SJSA1 (cell line): ENCODE measurements at places on chromosomes 1 and 21. TPM values are rescaled to one million over a fixed set of nuclear protein-coding genes. Genes with fewer than 3 reads are reported as not detected.

The SPRR5 gene
- not detected in 2 replicates for total RNA-seq

The ADCY10 gene
- total RNA-seq: not detected in 2 replicates

The CR1L gene
- not detected in 2 replicates for total RNA-seq

The AGT gene
- total RNA-seq: not detected in 2 replicates

The CELSR2 gene
- 0.11 TPM in 1 of 2 replicates, not detected in the other for total RNA-seq
